Right ventricle myocardium inferior (tissue), 1 donor: ENCODE measurements at places on chromosomes 4 and X. TPM values are rescaled to one million over a fixed set of nuclear protein-coding genes. Genes with fewer than 3 reads are reported as not detected.

Gene PLAC8
- total RNA-seq: 2.2 TPM

DNA sequence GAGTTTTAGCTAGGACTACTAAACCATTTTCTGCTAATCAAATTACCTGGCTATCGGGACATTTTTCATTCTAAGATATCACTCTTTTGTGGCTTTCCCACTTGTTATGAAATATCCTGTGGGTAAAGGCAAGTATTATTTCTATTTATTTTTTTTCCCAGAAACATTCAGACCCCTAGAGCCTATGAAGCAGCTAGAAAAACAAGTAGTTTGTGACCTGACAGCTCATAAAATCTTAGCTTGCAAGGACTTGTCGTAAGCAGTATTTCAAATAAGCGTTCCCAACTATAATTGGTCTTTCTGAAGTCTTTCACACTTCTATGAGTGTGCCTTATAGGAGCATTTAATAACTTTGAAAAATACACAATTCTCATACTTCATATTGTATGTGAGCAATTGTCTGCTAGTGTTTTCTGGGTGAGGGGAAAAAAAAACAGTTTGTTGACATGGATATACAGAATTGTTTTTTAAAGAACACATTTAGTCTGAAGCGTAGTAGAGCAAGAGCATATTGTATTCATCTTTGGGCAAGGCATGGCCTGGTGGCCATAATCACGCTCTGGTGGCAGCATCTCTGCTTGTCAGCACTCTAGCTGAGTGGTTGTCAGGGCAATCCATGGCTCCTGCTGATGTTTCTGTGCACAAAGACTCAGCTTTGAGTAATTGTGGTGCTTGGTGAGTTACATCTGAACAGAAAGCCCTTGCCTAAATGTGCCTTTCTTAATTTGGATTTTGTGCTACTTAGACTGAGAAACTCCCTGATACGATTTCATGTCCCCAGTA lies 2.6 kb downstream of the MCUB start:
- DNase-seq: no peak

- DNase-seq: no peak
These were observed 21.4 kb downstream of the SH3RF1 start for GRCh38 chr4:169249214-169249973.

- no peak for DNase-seq
These were observed 230.3 kb downstream of the UNC5C start for GRCh38 chr4:95318483-95318882.

DNA sequence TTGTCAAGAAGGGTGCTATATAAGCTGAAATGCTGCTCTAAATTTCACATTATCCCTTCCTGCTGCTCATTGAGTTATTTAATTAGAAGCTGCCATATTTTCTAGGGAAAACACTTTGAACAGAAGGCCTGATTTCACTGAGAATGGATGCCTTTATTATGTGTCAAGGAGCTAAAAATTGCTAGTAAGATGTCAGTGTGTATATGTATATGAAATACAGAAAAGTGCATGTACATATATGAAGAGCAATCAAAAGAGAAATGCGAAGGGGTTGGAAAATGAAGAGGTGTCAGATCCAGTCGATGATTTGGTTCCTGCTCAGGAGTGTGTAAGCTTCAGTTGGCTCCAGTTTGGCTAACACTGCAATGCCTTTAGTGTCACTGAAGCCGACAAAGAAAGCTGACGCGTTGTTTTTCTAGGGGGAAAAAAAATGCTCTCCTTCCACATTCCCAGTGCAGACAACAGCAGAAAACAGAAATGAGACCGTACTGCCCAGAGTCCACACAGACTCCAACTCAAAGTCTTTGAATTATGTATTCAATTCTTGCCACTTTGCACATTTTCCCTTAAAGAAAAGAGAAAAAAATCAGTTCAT lies 154.2 kb downstream of the NHS start:
- no peak for DNase-seq
